ENCODE measurements at places on chromosomes 7 and 10.

DNA sequence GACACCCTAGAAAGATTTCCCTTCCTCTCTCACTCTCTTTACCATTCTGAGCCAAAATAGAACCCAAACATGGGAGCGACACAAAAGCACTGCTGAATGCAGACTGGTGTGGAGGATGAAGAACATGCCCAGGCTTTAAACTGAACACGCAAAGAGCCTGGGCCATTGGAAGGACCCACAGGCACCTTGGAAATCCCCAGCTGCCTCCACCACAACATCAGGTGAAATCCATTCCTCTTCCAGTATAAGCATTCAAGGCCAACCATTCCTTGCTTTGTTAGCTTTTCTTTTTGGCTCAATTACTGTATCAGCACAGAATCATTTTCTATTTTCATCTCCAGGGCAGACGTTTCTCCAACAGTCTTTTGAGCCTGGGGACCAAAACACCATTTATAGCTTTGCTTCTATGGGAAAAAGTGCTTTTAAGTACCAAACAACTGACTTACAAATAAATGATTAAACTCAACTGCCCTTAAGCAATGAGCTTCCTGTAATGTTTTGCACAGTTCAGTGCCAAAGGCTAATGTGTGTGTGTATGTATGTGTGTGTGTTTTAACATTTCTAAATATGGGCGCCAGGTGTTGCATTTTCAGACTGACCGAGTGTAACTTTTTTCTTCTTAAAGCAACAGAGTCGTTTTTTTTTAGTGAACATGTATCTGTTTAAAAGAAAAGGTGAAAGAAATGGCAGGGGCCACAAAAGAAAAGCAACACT lies 16.2 kb upstream of the BLNK start:
- no peak for DNase-seq

DNA sequence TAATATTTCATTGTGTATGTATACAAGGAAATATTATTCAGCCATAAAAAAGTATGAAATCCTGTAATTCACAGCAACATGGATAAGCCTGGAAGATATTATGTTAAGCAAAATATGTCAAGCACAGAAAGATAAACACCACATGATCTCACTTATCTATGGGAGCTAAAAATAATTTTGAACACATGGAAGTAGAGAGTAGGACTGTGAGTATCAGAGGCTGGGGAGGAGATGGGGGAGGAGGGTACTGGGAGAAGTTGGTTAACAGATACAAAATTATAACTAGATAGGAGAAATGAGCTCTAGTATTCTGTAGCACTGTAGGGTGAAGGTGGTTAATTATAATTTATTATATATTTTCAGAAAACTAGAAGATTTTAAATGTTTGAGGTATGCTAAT lies 132.7 kb downstream of the DOCK4 start:
- no peak for DNase-seq

- DNase-seq: no peak
These were observed 111.7 kb upstream of the GJD4 start for GRCh38 chr10:35493196-35494118.

DNA sequence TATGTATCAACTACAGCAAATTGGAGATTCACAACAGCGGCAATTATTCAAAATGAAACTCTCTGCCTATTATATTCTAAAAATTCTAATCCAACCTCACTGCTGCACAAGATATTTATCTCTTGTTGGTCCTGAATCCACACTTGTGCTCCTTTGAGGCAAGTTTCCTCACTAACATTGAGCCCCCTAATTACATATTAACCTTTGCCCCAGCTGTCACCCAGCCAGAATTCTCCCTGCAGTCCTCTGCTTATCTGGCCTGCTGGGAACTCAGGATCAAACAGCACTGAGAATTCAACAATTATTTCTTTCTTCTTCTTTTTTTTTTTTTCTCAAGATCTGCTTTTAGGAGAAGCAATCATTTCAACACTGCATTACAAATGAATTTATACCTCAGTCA lies 21.5 kb upstream of the PLAC9 start:
- DNase-seq: no peak
